ENCODE measurements at places on chromosomes 12 and 14.
A peak's percentile ranks its signal among the peaks of the same experiment; 100 is the strongest.

GRCh38 chr14:32436993-32437392, 107.9 kb downstream of the AKAP6 start:
- DNase-seq, result no peak

GRCh38 chr12:5964913-5965900, 20.1 kb upstream of the ANO2 start:
- DNase-seq, result no peak

DNA sequence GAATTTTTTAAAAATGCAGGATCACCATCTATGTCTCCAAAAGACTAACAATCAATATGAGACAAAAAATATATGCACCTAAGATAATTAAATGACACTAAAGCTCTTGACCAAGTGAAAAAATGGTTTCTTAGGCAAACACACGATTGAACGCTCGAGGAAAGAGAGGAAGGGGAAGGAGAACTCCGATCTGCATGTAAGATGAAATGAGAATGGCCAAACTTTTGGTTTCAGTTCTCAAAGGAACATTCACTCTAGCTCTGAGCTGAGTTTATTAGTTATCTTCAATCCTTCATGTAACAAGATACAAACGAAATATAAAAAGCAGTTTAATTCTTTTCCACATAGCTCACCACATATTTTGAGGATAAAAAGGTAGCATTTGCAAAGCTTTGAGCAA, 2.8 kb downstream of the DYRK4 start:
- no peak for DNase-seq

- no peak for DNase-seq
These were observed 86.1 kb downstream of the ALG10 start for GRCh38 chr12:34108405-34108803.

- DNase-seq, result peak; percentile 14
These were observed 769 bp downstream of the FKBP4 start for GRCh38 chr12:2795291-2796186.

GRCh38 chr14:100715803-100716202, 10.9 kb upstream of the DLK1 start:
- no peak for DNase-seq

DNA sequence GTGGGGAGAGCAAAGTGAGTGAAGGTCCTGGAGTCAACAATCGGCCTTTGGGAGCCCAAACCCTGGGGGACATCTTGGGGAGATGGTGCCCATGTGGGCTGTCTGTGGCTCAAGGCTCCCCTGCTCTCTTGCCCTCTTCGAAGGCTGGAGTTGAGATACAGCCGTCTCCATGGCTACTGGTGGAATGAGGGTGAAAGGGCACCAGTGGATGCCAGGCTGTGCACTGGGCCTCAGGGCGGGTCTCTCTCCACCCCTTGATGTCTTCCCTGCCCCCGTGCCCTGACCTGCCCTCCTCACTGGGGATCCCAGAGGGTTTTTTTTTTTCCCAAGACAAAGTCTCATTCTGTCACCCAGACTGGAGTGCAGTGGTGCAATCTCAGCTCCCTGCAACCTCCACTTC, 2.0 kb upstream of the ANKRD9 start:
- DNase-seq, result no peak

DNA sequence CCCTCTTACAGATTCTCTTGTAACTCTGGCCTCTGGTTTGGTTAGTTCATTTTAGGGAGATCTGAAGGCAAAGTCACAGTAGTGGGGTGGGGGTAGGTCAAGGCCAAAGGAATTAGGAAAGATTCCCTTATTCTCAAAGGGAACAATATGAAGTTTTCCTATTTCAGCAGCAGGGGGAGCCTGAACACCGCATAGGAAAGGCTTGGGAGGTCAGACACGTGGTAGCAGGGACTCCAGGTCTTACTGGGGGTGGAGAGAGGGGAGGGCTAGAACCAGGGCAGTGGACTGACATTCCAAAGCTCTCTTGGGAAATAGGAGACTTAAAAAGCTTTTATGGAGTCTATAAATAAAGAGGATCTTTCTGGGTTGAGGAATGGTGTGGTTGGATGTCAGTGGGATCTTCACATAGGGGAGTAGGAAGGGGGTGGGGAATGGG, 1.3 kb downstream of the ZC3H10 start:
- peak; percentile 90 for DNase-seq

DNA sequence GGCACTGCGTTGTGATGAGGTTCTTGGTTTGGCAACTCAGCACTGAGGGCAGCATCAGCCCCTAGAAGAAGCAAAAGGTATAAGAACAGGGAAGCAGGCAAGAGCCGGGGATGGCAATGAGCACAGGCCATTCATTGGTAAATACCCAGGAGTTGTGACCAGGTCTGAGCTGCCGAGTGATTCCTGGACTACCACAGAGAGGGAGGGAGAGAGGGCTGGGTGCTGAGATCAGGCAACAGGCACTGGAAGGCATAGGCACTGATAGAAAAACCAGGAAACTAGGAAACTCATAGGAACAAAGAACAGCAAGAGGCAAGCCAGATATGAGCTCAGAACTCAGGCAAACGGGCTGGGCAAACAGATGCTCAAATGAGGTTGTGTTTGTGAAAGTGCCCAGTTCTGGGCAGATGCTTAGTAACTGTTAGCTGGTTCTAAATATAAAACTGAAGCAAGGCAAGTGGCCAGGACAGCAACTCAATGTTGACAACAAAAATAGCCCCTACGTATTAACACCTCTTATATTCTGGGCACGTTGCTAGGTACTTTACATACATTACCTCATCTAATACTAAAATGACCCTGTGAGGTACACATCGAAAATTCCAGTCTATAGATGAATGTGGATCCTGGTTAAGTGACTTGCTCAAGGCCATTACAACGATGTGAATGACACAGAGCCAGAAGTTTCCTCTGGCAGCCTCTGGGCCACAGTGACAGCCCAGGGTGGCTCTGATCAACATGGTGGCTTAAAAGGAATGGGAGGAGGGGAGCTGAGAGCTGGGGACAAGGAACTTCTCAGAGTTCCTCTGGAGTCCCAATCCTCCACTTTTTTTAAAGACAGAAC, 121.1 kb downstream of the PRMT8 start:
- no peak for DNase-seq

- DNase-seq, result peak; percentile 24
These were observed 35.7 kb downstream of the MRPL42 start for GRCh38 chr12:93502802-93503623.

Data from HFFc6 (cell line).